ENCODE measurements at places on chromosomes 4 and X. TPM values are rescaled to one million over a fixed set of nuclear protein-coding genes. Genes with fewer than 3 reads are reported as not detected.

GRCh38 chr4:108540536-108540935, 79.8 kb upstream of the RPL34 start:
- DNase-seq: no peak

GRCh38 chr4:159284113-159284512, 181.2 kb downstream of the RAPGEF2 start:
- no peak for DNase-seq

DNA sequence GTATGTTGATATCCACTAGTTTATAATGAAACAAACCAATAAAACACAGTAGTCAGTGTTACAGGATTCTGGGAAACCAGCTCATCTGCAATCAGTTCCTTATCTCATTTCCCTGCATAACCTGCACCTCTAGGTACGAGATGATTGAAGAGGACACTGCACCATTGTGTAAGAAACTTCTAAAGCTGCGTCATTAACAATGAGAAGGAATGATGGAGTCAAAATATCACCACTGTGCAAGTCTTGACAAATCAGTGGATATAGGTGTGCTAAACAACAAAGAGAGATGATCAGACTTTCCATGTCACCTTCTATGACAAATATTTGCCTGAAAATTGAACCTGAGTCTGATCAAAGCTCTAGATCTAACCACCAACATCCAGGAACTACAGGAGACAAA, 40.7 kb upstream of the DHX15 start:
- DNase-seq: no peak

- no peak for DNase-seq
Measured at GRCh38 chr4:163536091-163536490, 41.6 kb downstream of the TMA16 start.

DNA sequence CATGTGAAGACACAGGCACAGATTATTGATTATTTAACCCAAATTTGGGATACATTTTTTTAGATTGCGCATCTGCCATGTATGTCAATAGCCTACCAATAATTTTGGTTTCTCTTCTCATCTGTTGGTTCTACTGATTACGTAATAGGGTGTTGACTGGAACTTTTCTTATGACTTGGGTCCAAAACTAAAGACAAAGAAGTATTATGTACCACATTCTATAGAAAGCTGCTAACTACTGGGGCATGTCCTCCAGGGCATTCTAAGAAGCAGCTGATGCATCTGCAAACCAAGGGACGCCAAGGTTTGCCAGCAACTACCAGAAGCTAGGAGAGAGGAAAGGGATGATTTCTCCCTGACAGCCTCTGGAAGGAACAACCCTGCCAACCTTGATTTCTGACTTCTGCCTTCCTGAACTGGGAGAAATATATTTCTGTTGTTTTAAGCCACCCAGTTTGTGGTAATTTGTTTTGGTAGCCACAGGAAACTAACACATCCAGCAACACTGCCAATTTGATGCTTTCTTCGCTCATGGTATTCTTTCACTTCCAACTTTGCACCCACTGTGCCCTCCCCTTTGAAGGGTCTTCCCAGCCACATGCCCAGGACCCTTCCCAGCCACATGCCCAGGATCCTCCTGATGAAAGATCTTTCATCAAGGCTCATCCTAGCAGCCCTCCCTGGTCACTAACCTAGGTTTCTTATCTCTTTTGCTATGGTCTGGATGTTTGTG, 15.9 kb upstream of the TLR1 start:
- DNase-seq: no peak

CC2D2A gene
- 35.6 TPM for total RNA-seq

CDKL5 gene
- 13.6 TPM for total RNA-seq

CUL4B gene
- 38.2 TPM for total RNA-seq

PWWP3B gene
- 0.62 TPM for total RNA-seq

XG gene
- total RNA-seq: 4.0 TPM

ING2 gene
- total RNA-seq: 13.6 TPM

HTN3 gene
- not detected for total RNA-seq

RBM46 gene
- 0.58 TPM for total RNA-seq

TNIP3 gene
- total RNA-seq: 0.53 TPM

GABRQ gene
- total RNA-seq: 5.3 TPM

MAGEB1 gene
- total RNA-seq: not detected

Data from sciatic nerve (tissue), 2 donors.